ENCODE measurements at places on chromosomes 7 and 10. TPM values are rescaled to one million over a fixed set of nuclear protein-coding genes. Genes with fewer than 3 reads are reported as not detected.

Gene UPK3BL2
- not detected for total RNA-seq

Gene ITIH2
- not detected for total RNA-seq

Gene HOXA5
- 5.6 TPM for total RNA-seq

- no peak for DNase-seq
These were observed 927.3 kb upstream of the ZNF722 start for GRCh38 chr7:63071396-63071795.

DNA sequence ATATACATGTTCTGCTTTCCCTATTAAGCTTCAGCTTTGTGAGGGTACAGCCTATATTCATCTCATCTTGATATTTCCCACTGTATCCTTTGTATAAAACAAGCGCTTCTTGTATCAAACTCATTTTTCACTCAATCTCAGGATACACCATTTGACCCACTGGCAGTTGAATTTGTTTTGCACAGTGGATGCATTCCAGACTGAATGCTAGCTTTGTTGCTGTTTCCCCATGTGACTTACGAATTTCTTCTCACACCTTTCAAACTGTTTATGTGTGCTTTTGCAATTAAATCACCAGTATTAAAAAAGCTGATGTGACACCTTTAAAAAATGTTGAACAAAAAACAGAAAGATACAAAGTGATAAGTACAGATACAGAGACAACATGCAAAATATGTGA is 180.9 kb downstream of the ZNF438 start:
- no peak for DNase-seq

GRCh38 chr10:86443069-86443468 is 76.5 kb upstream of the GRID1 start:
- no peak for DNase-seq

GRCh38 chr10:19570991-19571390 is 245.2 kb upstream of the PLXDC2 start:
- no peak for DNase-seq

GRCh38 chr7:16524332-16524731 is 2.3 kb upstream of the LRRC72 start:
- DNase-seq, result peak; percentile 5

DNA sequence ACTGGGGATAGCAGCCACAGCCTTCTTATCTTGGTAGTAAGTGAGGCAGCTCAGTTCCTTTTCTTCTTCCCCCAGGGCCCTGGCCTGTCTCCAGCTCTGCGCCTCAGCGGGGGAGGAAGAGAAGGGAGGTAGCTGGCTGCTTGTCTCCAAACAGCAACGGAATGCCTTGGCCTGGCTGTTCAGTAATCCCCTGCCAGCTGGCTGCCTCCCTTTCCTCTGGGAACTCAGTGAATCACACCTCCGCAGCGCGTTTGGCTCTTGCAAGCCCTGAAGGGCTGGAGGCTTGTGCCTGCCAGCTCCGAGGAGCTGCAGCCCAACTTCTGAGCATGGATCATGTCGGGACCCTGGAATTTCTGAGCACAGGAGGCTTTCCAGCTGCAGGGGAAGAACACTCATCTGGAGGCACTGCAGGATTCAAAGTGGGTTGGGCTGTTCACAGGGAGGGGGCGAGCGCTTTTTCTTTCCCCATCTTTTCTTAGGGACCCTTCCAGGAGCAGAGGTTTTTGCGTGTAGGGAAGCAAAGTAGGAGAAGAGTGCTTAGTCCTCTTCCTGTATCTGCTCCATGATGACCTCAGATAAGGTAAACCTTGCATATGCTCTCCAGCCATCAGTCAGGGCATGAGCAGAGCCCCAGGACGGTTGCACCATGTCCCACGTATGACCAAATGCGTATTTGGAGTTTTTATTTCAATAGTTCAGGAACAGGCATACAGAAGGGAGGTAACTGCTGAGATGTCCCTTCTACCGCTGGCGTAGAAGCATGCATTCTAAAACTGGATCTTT is 253.2 kb upstream of the INHBA start:
- DNase-seq, result peak; percentile 100

DNA sequence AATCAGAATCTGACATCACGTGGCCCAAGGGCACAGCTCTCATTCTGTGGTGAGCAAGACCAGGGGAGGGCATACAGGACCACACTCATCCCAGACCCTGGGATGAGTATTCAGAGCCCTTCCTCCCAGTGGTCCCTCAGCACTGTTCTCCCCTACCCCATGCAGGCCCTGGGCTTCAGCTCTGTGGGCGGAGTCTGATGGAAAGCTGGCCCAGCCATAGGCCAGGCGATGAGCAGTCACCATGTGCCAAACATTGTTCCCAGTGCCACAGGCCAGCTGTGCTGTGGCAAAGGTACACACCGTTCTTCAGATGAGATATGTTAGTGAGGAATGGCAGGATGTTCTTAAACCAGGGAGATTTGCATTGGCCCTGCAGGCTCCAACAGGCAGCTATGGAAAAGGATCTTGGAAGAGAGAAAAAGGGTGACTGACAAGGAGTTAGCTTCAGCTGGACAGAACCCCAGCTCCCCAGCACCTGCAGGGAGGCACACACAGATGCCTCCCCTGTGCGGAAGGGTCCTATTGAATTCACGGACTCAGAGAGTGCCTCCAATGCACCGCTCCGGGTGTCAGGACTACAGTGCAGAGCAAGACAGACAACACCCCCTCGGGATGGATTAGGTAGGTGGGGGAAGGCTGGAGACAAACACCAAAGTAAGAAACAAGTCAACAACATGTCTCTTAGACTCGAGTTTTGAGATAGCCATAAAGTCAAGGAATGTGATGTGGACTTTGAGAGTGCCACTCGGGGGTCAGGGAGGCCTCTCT is 596.0 kb upstream of the MGMT start:
- no peak for DNase-seq

DNA sequence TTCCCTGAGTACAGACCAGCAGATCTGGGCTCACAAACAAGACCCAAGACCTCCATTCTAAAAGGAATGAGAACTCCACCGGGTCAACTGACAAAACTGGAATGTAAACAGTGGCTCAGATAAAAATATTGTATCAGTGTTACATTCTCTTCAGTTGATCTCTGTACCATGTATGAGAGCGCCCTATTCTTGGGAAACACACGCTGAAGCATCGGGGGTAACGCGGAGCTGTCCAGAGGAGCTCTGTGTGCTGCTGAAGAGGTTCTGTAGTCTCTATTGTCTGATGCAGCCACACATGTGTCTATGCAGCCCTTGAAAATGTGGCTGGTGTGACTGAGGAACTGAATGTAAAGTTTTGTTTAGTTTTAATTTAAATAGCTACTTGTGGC is 39.7 kb downstream of the HIPK2 start:
- DNase-seq, result peak; percentile 30
